ENCODE measurements at places on chromosomes 5 and 9.

GRCh38 chr5:59367791-59368394 lies 525.6 kb downstream of the PDE4D start:
- DNase-seq: no peak

GRCh38 chr5:65837139-65837538 lies 89.2 kb upstream of the ERBIN start:
- no peak for DNase-seq

GRCh38 chr9:10008101-10008799 lies 604.6 kb downstream of the PTPRD start:
- no peak for DNase-seq

DNA sequence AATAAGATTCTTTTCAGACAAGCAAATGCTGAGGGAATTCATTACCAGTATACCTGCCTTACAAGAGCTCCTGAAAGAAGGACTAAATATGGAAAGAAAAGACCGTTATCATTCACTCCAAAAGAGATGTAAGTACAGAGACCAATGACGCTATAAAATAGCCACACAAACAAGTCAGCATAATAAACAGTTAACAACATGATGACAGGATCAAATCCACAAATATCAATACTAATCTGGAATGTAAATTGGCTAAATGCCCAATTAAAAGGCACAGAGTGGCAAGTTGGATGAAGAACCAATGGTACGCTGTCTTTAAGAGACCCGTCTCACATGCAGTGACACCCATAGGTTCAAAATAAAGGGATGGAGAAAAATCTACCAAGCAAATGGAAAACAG lies 349.6 kb upstream of the MPDZ start:
- no peak for DNase-seq

DNA sequence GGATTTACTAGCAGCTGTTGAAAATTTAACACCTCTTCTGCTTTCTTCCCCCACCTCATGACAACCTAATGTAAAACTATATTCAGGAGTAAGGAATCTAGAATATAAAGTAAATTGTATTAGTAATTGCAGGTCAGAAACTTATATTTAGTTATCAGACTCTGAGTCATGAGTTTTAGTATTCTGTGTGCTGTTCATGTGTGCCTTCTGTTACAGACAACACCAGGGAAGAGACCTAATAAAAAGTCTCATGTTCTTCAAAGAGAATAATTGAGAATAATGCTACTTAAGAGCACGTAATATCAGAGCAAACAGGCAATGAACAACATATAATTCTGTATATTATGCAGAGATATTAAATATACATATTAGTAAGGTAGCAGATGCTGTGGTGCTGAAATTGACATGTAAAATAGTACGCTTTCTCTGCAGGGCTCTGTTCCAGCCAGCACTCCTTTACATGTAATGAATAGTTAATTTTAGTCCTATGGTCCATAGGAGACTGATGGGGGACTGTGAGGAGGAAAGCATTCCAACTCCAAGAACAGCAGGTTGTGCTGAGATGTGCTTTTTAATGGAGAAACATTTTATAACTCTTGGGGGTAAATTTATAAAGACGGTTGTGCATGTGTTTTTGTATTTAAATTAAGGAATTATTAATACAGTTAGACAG lies 106.4 kb downstream of the ZSWIM6 start:
- no peak for DNase-seq

- no peak for DNase-seq
These were observed 36.8 kb downstream of the HMGCR start for GRCh38 chr5:75373862-75374261.

DNA sequence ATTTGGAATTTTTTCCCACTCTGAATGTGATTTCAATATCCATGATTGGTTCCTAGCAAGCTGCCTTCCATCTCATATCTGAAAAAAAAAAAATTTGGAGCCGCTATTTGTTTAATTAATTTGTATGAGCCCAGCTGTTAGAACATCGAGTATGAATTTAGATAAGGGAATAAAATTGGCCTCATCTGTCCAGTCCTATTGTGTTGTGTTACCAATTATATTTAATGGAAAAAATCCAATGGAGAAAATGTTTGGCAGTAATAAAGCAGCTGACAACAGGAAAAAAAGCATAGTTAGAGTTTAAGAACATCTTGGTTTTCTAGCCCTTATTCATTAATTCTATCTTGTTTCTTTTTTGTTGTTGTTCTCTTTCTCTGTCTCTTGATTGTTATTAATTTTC lies 735.6 kb upstream of the RIOK2 start:
- DNase-seq: no peak

DNA sequence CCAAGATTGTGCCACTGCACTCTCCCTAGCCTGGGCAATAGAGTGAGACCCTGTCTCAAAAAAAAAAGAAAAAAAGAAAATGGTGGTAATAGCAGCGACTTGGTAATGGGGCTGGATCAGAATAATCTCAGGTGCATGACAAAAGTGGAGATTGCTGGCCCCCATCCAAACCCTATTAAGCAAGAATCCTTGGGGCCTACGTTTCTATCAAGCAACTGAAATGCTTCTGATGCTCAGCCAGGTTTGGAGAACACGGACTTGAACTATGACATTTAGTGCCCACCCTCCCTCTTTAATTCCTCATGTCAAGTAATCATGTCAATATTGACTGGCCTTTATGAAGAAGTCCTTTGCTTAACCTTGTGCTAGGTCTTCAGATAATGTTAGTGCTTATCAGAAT lies 6.6 kb downstream of the C5orf52 start:
- DNase-seq: no peak

GRCh38 chr5:67118050-67118620 lies 78.5 kb downstream of the CD180 start:
- no peak for DNase-seq

- no peak for DNase-seq
These were observed 56.9 kb downstream of the GPR21 start for GRCh38 chr9:123090198-123090896.

Data from stimulated activated CD4-positive, alpha-beta T cell treated with anti-CD3 and anti-CD28 coated beads, Interleukin-15, amount 100 ng/mL, for 48 hours (primary cell).